ENCODE measurements at places on chromosomes 1 and 21. TPM values are rescaled to one million over a fixed set of nuclear protein-coding genes. Genes with fewer than 3 reads are reported as not detected.

ANKRD65 gene
- polyA plus RNA-seq = not detected

PLPP3 gene
- 40.9 TPM for polyA plus RNA-seq

SMCP gene
- not detected for polyA plus RNA-seq

AK4 gene
- 1.8 TPM for polyA plus RNA-seq

HMGCS2 gene
- polyA plus RNA-seq = not detected

SLC30A1 gene
- polyA plus RNA-seq = 4.8 TPM

CD1C gene
- not detected for polyA plus RNA-seq

COL16A1 gene
- 1.6 TPM for polyA plus RNA-seq

Data from Purkinje cell (primary cell).